H4 (cell line): ENCODE measurements at places on chromosomes 13 and 19. TPM values are rescaled to one million over a fixed set of nuclear protein-coding genes. Genes with fewer than 3 reads are reported as not detected.

GRCh38 chr19:10694706-10695307 is 6.4 kb upstream of the QTRT1 start:
- no peak for DNase-seq

DNA sequence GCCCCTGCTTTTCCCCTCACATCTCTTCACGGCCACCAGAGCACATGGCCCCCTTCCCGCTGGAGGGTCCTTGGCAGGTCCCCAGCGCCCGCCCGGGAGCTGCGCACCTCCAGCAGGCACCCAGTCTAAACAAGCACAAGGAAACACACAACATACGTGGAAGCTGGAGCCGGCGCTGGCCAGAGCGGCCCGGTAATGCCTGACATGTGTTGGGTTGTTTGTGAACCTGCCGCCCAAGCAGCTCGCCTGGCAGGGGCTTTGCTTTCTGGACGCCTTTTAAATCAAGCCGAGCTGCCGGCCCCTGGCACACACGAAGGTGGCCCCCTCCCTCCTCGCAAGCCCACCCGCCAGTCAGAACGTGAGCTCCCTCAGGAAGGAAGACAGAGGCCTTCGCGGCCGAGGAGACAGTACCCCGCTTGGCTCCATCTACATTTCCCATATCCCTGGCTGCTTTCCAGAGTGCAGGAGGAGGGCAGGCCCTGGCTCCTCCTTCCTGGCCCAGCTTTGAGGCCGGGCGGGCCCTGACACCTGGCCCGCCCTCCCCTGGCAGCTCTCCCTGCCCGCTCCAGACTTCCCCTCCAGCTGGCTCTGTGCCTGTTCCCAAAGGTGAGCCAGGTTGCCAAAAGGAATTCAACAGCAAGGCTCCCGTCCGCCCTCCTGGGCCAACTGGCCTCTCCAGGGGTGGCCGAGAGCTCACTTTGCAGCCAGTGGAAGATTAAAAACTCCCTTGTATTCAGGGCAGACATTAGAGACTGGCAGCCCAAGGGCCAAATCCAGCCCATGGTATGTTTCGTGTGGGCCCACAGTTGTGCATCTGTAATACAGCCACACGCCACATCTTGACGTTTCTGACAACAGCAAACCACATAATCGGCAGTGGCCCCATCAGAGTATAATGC is 28.7 kb downstream of the COMP start:
- DNase-seq: peak; percentile 69

DNA sequence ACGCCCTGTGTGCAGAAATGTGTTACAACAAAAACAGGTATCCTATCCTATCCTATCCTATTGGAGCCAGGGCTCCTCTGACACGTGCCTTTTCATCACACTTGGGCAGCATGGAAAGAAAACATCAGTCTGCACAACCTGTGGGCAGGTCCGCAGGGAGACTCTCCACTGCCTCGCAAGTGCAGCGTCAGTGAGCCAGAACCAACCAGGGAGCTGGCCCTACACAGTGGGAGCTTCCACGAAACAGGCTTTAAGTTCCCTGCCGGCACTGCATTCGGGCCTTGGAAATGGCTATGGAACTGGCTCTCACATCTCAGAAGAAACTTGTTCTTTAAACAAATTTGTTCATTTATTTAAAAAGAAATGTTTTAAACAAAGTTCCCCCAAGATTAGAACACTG is 49.5 kb downstream of the SLC7A1 start:
- DNase-seq: no peak

- no peak for DNase-seq
These were observed 159.0 kb downstream of the PAN3 start for GRCh38 chr13:28297341-28297740.

REXO1 gene
- total RNA-seq: 2.3 and 4.2 TPM in 2 replicates

ZNF534 gene
- total RNA-seq: not detected in 2 replicates

DNA sequence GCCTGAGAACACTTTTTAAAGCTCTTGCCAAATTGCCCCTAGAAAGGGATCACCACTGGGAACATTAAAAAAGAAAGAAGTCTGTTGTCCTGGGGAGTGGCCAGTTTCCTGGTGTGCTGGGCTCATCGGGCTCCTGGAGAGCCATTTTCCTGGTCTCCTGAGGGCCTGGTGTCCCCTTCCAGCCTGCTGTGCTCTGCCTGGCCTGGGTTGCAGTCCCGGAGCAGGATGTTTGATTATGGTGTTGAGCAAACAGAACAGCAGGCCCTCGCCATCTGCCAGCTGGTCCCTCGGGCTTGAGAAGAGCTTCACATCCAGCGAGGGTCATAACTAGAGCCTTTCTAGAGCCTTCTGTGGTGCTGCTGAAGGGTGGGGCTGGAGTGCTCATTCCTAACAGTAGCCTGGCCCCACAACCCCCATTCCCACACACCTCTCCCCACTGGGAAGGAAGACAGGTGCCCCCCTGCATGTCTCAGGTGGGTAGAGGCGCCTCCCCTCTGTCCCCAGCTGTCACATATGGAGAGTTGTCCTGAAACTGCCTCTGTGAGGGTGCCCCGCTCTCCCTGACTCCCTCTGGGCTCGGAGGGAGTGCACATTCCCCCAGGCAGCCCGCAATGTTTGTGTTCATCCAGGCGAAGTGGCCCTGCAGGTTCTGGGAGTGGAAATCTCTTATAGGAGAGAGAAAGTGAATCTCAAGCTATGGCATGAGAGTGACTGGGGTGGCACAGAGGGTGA is 151.1 kb downstream of the SIPA1L3 start:
- no peak for DNase-seq
